ENCODE measurements at places on chromosomes 3 and 15. TPM values are rescaled to one million over a fixed set of nuclear protein-coding genes. Genes with fewer than 3 reads are reported as not detected.

The PPARG gene
- total RNA-seq, result 0.94 TPM

The LTF gene
- 3.6 TPM for total RNA-seq

The RABL3 gene
- 12.6 TPM for total RNA-seq

The GXYLT2 gene
- total RNA-seq, result 4.7 TPM

The TRH gene
- total RNA-seq, result 1.1 TPM

The NEO1 gene
- total RNA-seq, result 219 TPM

The ZNF80 gene
- not detected for total RNA-seq
